ENCODE measurements at places on chromosomes 4 and X.

DNA sequence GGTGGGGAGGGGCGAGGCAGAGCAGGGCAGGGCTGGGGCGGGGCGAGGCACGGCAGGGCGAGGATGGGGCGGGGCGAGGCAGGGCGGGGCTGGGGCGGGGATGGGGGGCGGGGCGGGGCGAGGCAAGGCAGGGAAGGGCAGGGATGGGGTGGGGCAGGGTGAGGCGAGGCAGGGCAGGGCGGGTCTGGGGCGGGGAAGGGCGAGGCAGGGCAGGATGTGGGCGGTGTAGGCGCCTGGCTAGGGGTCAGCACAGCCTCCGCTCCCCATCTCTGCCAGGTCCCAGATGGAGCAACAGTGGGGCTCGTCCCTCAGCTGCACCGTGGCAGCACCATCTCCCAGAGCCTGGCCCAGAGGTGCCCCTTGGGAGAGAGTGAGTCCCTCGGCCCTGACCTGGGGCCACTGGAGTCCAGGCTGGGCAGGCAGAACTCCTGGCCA lies 4.2 kb upstream of the SRPK3 start:
- no peak for DNase-seq

DNA sequence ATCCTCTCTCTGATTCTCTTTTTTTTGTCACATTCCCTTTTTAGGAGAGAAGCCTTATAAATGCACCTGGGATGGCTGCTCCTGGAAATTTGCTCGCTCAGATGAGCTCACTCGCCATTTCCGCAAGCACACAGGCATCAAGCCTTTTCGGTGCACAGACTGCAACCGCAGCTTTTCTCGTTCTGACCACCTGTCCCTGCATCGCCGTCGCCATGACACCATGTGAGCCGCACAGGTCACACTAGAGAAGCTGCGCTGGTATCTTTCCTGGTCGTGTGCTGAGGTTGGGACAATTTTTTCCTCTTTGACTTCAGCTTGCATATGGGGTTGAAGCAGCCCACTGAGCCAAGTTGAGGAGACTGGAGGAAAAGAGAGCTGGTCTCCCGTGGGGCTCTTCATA lies 52.1 kb downstream of the KLF8 start:
- no peak for DNase-seq

DNA sequence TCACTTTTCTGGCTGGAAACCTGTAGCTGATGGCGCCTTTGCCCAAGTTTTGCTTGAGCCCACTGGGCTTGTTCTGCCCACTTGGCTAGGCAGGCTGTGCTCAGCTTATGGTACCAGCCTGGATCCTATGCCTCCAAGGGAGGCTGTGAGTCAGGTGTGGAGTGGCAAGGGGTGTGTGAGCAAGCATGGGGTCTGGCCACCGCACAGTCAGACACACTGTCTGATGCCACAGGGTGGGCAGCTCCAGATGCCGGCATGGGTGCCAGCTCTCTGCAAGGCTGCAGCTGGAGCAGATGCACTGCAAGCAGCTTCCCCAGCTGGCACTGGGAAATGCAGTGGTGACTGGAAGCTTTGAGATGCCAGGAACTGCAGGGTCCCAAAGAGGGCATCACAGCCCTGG lies 16.3 kb upstream of the GIMD1 start:
- no peak for DNase-seq

DNA sequence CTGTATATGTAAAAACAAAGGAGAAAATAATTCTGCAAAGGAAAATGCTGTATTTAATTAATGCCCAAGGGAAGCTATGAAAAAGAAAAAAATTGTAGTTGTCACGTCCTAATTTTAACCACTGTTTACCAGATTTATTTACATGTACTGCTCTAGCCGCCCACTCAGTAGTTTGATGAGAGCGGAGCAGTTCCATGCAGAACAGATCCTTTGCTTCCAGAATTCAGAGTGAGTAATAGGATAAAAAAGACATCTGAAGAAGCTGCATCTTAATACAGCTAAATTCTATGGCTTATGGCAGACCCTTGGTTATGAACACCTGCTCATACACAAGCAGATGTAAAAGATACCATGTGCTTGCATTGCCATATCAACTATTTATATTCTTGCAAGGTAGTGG lies 287.0 kb downstream of the GASK1B start:
- DNase-seq = no peak

GRCh38 chr4:107699466-107700206 lies 20.4 kb downstream of the PAPSS1 start:
- no peak for DNase-seq

DNA sequence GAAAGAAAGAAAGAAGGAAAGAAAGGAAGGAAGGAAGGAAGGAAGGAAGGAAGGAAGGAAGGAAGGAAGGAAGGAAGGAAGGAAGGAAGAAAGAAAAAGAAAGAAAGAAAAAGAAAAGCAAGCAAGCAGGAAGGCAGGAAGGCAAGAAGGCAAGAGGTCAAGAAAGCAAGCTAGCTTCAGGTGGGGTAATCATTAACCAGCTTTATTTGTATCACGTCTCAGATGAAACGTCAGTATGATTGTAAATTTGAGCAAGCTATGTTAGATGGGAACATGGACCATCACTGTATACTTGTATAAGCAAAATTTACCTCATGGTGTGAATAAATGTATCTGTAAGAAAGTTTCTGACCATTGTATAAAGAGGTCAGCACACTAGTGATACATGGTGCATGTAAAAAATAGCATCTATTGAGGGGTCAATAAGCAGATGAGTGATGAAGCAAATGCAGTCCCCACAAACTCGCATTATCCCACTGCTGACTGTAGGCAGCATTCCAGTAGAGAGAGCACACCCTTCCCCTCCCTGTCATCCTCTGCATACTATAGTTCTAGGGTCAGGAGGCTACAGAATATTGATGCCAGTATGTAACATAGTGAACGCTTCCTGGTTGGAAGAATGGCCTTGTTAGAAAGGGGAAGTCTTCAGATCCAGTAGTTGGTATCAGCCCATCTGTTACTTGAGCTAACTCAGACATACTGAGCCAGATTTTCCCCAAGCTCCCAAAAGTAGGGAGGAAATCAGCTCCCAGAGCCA lies 16.5 kb upstream of the KLHL34 start:
- no peak for DNase-seq

GRCh38 chr4:102667001-102667400 lies 93.8 kb downstream of the MANBA start:
- DNase-seq = no peak

GRCh38 chr4:8079031-8079885 lies 79.4 kb downstream of the ABLIM2 start:
- no peak for DNase-seq

GRCh38 chr4:41360921-41361793 lies 104.4 kb downstream of the UCHL1 start:
- no peak for DNase-seq

GRCh38 chr4:90584051-90584450 lies 456.9 kb downstream of the CCSER1 start:
- no peak for DNase-seq

GRCh38 chr4:184417802-184418511 lies 56.4 kb downstream of the IRF2 start:
- DNase-seq = no peak

- DNase-seq = no peak
Observed at GRCh38 chrX:71241301-71241700, 12.6 kb downstream of the ZMYM3 start.

DNA sequence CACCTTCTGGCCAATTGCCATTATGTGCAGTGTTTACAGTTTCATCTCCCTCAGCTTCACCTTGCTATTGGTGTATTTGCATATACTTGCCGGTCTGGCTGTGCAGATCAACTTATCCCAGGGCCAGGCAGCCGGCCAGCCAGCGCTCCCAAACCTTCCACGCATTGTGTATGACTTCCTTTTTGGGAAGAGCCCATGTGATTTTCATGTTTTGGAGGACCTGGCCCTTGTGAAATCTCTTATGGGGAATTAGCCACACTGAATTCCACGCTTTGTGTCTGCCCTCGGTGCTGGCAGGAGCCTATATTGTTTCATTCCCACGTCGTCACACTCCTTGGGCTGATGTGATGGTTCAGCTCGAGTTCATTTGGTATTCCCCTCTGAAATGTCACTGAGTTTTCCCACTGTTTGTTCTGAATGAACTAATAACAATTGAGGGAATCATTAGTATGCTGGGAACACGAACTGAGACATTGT lies 6.0 kb upstream of the PDLIM3 start:
- DNase-seq = no peak

DNA sequence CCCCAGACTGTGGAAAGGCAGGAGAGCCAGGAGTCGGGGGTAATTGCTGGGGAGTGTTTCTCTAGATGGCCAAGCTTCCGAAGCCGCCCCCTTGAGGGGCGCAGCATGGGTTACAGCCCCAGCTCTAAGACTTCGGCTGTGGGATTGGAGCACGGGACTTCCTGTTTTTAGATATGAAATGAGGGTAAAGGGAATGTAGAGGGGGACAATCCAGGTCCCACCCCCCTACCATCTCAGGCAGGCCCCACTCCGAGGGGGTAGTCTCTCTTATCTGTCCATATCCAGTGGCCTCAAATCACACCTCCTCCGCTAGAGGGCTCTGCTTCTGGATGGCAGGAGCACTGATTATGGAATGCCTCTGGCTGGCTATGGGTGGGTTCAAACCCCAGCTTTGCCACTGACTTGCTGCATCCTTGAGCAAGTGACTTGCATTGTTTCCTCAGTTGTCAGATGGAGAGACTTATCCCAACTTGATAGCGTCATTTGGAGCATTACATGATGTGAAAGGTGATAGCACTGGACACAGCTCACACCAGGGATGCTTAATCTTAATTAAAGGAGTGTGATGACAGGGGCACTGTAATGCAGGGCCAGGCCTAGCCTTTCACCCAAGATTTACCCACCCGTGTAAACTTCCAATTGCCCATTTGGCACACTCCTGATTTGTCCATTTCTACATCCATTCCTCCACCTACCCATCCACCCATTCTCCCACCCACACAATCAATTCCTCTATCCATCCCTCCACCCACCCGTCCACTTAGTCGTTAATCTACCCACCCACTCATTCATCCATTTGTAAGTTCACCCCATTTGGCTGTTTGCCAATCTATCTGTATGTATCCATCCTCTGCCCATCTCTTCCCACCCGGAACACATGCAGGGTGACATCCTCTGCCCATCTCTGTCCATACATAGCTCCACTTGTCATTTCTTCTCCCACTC lies 848 bp upstream of the KCND1 start:
- no peak for DNase-seq

- no peak for DNase-seq
Observed at GRCh38 chr4:174314770-174315169, 31.1 kb downstream of the CEP44 start.

- DNase-seq = no peak
Observed at GRCh38 chrX:155766321-155766720, 114.8 kb upstream of the VAMP7 start.

DNA sequence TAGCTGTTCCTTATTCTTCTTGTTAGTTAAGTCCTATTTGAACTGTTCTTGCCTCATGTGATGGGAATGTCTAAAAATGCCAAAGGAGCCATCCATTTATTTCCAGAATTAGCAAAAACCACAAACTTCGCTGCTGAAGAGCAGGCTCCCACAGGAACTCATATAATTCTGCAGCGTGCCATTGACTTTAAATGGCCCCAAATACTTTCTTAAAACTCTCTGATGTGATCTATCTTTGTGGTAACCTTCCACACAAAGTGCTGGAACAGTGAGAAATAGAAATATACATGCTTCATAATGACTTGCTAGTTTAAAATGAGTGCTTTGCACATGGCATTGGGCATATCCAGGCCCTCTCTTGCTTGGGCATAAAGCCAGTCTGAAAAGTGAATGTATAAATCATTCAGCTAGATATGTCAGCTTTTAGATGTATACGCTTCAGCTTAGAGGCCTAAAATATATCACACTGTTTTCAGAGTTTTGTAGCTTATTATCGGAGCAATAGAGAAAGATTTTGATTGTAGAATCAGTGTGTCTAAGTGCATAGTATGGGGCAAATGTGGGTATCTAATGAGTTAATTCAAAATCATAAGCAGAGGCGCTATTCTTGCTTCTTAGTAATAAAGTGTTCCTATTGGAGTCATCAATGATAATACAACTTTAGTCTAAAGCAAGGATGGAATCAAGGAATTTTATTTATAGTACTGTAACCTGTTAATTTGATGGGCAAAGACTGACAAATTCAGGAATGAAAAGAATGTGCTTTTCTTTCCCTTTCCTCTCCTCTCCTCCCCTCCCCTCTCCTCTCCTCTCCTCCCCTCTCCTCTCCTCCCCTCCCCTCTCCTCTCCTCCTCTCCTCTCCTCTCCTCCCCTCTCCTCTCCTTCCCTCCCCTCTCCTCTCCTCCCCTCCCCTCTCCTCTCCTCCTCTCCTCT lies 392.2 kb upstream of the ZFP42 start:
- DNase-seq = no peak

DNA sequence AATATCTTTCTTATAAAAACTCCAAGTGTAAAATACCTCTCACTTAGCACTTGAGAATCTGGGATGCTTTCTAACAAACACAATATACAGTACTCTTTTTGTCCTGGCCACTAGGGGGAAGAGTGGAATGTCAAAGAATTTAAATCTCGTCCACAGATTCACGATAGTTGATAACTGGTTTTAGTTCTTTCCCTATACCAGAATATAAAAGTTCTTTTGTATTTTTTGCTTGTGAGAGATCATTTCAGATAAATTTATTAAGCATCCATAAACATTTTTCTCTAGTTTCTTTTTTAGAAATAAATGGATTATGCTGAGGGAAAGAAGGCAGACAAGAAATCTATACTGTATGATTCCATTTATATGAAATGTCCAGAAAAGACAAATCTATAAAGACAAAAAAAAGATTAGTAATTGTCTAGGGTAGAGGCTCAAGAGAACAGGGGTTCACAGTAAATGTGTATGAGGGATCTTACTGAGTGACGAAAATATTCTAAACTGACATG lies 50.4 kb downstream of the MGARP start:
- DNase-seq = no peak

GRCh38 chr4:98421111-98421510 lies 159.9 kb downstream of the RAP1GDS1 start:
- DNase-seq = no peak

- no peak for DNase-seq
Observed at GRCh38 chr4:156132196-156132595, 178.5 kb upstream of the CTSO start.

- no peak for DNase-seq
Observed at GRCh38 chr4:149031399-149031798, 589.2 kb upstream of the NR3C2 start.

GRCh38 chr4:173752610-173753230 lies 222.7 kb upstream of the HAND2 start:
- no peak for DNase-seq

- no peak for DNase-seq
Observed at GRCh38 chr4:53815281-53815680, 224.0 kb upstream of the LNX1 start.

DNA sequence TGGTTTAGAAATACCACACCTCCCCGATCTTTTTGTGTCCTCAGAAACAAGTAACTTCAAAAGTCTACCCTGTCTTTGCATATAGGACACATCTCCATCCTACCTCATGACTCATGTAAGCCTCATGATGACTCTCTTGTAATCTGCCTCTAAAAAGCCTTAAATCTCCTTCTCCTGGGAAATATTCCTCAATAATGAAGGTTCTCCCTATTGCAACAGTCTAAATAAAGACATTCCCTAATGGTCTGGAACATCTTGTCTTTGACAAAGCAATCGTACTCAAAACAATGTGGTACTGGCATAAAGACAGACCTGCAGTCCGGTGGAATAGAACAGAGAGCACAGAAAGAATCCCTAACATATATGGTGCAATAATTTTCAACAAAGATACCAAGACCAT lies 257.7 kb downstream of the OPHN1 start:
- no peak for DNase-seq

GRCh38 chrX:101658661-101659491 lies 774 bp downstream of the ARMCX2 start:
- DNase-seq = peak; percentile 54

- DNase-seq = no peak
Observed at GRCh38 chrX:110915570-110915969, 120.0 kb upstream of the CHRDL1 start.
